ENCODE measurements at places on chromosomes 1 and 21.

DNA sequence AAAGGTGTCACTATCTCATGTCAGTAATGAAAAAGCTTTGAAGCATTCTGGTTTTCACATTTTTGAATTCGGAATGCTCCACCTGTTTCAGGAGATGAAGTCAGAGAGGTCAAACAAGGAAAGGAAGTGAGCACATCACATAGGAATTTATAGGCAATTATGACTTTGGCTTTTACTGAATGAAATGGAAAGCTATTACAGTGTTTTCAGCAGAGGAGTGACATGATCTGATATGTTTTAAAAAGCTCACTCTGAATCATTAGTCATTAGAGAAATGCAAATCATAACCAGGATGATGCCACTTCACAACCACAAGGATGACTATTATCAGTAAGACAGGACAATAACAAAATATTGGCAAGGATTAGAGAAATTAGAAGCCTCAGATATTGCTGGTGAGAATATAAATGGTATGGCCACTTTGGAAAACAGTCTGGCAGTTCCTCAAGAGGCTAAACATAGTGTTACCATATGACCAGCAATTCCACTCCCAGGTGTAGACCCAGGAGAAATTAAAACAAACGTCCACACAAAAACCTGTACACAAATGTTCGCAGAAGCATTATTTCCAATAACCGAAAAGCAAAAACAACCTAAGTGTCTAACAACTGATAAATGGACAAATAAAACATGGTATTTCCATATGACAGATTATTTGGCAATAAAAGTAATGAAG is 7.5 kb downstream of the TAF1A start:
- DNase-seq, result no peak

- no peak for DNase-seq
These were observed 28.9 kb upstream of the RUNX1 start for GRCh38 chr21:35077975-35078374.

DNA sequence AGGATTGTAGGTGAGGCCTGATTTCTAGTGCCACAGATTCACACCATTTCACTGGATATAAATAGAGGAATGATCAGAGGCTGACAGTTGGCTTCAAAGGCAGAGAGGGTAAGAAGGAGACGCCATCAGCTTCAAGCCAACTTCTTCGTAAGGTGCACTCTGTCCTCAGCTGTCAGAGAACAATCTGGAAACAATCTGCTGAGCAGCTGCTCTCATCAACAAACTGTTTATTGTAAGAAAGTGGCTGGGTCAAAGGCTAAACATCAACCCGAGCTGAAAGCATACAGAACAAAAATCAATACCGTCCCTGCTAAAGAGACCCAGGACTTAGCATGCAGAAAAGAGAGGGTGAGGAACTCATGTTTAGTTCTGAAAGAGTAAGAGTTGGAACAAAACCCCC is 48.2 kb downstream of the HLCS start:
- DNase-seq, result no peak

GRCh38 chr1:157091668-157092273 is 7.8 kb downstream of the ETV3L start:
- no peak for DNase-seq

DNA sequence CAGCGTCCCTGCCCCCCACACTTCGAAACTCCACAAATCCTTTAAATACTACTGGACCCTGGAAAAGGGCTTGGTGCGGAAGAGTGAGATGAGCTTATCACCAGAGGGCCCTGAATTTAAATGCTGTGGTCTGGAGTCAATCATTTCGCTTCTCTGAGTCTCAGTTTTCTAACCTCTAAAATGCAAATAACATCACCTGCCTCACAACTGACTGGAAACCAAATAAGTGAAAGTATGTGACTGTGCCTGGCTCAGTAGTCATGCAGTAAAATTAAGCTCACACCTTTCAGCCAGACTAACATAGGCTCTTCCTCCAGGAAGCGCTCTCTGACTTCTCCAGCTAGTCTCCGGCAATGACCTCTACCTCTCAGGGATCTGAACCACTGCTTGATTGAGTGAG is 4.2 kb downstream of the GJA4 start:
- DNase-seq, result no peak

Measured in NCI-H2081 treated with DMSO at 0.1 percent for 48 hours (cell line).